ENCODE measurements at places on chromosomes 6 and 20.

DNA sequence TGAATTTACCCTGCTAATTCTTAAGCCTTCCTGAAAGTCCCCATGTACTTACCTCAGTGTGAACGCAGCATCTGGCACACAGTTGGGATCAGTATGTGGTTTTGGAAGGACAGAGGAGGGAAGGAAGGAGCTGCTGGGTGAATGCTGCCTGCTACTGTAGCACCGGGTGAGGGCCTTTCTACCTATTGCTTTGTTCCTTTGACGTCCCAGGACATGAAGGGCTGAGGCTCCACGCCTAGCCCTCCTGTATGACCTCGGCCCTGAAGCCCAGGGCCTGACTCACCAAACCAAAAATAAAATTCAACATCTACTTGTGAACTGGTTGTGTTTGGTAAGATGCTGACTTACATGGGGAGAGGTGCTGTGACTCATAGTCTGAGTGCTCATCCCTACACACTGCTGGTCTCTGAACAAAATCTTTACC, 51.1 kb downstream of the ARID1B start:
- peak; percentile 44 for DNase-seq

DNA sequence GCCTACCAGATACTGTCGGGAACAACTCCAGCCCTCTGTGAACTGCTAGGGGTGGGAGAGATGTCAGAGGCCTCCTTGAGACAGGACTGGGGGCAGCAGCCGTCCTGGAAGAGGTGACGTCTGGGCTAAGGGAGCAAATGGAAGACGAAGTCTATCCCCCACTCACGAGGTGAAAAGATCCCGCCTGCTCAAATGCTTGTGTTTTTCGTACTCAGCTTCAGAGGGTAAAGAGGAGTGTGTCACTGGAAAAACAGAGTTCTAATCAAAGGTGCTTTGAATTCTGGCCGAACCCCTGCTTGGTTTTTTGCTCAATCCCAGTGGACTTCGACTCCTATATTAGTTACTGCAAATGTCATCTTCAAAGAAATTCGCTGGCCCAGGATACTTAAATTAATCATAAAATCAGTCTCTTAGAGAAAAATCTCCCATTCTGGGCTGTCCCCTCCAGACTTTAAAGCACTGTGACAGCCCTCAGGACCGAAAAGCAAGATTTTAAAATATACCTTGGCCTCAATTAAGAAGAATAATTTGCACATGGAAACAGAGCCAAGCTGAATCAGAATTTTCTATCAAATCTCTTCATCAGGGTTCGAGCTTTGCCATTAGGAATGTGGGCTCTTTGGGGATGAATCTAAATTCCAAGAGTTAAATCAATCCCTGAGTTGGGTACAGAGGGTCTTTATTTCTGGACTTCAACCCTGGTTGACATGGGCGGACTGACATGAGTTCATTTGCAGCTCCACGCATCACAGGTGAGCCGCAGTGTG, 61.8 kb upstream of the AFDN start:
- DNase-seq, result no peak

DNA sequence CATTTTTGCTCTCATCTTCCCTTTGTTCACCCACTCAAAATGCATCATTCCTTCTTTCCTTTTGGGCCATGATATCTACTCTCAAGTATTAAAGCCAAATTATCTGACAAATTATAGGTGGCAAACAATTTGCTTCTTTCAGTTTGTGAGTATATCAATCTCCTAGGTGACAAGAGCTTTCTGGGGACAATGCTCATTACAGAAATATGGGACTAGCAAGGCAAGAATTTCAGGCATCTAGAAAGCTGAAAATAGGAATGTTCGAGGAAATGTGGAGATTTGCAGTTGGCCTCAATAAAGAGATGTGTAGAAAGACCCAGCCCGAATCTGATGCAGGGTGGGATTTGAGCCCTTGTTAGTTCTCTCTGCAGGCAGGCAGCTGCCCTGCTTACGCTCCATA, 71.8 kb downstream of the ALDH8A1 start:
- no peak for DNase-seq

DNA sequence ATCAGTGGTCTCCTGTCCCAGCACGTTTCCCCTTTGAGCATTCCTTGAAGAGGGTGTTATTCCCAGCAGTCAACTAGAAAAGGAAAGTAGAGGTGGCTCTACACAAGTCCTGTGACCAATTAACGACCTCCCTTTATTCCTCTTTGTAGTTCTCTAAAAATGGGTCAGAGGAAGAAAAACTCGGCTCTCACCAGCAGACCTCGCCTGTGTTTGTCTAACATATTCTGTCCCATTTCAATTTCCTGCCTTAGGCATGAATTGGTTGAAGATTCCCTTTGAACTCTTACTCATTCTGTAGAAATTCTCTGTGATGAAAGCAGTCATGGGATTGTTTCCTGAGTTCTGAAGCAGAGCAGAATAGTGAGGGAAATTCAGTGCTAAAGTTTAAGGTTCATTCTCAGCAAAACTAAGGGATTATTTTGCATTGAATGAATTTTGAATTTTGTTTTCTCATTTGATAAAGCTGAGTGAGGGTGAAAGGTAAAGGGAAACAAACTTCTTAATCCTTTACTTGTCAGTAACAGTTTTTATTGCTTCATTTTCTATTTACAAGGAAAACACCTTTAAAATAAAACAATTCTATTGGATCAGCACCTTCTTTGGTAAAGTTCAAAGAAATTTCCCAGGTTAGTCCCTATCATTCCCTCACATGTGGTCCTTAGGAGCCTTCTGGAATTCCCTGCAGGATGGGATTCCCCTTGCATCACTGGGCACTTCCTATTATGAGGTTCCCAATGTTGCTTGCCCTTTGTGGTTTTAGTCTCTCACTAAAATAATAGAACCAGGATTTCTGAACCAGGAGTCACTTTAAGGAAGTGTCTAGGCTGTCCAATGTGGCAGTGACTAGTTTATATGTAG, 105.8 kb downstream of the SLX4IP start:
- DNase-seq, result no peak
